ENCODE measurements at places on chromosomes 16 and 17.

GRCh38 chr17:77490361-77491183 is 349.8 kb downstream of the SEC14L1 start:
- no peak for DNase-seq

DNA sequence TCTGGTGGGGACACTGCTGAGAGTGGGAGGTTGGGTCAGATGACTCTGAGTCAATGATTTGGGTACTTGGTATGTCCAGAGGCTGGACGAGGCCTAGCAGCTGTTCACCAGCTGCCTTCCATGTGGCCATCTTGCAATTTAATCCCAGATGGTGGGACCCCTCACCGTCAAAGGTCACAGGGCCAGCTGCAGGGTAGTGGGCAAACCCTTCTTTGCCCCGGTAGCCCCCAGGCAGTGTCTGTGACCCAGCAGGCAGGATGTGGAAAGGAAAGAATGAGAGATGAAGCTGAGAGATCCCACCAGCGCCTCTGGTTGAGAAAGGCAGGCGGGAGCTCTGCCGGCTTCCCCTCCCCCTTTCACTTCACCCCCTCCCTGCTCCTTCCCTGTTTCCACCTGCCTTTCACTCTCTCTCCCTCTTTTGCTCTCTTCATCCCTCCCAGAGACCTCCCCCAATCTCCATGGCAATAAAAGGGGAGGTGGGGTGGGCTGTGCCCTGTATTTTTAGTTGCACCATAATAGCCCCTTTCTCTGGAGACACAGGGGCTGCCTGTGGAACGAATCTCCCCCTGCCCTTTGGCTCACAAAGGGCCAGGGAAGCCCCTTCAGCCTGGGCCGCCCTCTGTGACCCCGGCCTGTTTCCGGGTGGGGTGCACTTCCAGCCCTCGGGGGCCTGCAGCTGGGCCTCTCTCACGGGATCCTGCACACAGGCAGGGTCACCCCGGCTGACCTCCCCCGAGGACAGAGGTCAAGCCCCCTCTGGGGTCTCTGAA is 20.2 kb downstream of the CDK5RAP3 start:
- DNase-seq: no peak

DNA sequence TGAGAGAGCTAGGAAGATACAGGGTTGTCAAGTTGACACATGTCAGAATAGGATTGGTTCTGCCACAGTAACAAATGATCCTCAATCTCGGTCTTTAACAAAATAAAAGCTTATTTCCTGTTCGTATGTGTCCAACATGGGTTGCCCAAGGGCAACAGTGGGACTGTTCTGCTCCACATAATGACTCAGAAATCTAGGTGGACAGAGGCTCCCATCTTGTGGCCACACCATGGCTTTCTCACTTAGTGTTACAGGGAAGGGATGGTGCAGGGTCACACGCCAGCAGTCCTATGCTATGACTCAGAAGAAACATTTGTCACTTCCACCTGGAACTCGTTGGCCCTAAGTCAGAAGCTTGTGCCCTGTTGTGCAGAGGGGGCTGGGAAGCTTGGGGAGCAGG is 364.9 kb downstream of the SNX29 start:
- no peak for DNase-seq

- DNase-seq: no peak
Measured at GRCh38 chr16:46884513-46885293, 541 bp downstream of the GPT2 start.

DNA sequence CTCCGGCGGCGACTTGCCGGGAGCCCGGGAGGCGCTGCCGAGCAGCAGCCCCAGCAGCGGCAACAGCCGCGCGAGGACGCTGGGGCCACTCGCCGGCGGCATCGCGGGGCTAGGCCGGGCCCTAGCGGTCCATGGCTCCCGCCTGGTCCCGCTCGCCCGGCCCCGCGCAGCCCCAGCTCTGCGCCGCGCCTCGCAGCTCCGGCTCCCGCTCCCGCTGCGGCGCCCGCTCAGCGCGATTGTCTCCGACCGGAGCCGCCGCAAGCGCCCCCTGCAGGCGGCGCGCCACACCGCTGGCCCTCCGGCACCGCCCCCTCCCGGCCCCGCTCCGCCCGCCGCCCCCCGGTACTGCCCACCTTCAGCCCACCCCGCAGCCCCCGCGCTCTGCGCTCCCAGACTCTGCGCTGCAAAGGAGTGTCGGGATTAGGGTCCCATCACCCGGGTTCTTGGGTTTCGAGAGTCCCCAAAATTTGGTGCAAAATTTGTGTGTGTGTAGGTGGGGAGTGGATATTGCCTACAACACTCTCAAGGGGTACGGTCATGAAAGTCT is at the start of gene FAM171A2:
TSS of gene FAM171A2 (minus strand) at position 241 of the 547 bp plus-strand sequence. CDS start at position 102, 139 bp downstream.
- no peak for DNase-seq

- no peak for DNase-seq
Measured at GRCh38 chr16:58684001-58684353, 593 bp downstream of the SLC38A7 start.

- DNase-seq: no peak
Measured at GRCh38 chr17:37463039-37463438, 26.7 kb upstream of the DUSP14 start.

Data from stimulated activated CD8-positive, alpha-beta memory T cell treated with anti-CD3 and anti-CD28 coated beads, Interleukin-4, amount 100 ng/mL, for 1 hour (primary cell).